GM23248 (cell line): ENCODE measurements at places on chromosomes 5 and 9.

DNA sequence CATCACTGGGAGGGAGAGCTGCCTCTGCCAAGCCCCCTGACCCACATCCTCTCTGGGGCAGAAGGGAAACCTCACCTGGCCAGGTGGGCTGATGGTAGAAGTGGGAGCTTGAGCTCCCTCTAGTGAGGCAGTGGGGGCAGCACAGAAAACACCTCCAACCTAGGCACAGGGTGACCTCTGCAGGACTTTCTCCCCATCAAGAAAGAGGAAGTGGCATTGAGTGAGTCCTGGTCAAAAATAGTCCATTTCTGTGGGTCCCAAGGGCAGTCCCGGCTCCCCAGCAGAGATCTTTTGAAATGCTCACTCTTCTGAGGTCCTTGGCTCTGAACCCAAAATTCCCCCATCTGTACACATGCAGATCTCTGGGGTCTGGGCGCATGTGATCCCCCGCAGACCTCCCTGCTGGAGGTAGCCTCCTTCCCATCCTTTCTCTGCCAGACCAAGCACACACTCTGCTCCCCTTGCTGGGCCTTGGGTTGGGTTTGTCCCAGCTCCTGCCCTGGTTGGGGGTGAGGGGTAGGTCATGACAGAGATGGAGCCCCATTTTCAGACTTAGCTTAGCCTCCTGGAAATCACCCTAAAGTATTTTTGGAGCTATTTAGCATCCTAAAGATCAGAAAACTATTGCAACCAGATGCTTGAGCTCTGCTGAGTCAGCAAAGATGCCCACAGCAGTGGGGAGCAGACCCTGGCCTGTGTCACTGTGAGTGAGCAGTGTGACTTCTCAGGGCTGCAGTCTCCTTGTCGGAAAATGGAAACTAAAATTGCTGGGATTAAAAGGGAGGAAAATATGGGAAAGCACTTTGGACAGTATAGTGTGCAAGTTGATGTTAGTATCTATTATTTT lies 41.6 kb upstream of the LCP2 start:
- no peak overlapping the region for H3K27ac ChIP-seq
- H3K27me3 ChIP-seq: peaks cover 6% of the 10 kb centered on the region; the same call in 1 of the 2 replicates
- no peak for DNase-seq
- H3K4me1 ChIP-seq: no peaks in the 10 kb centered on the region
- no peaks in the 10 kb centered on the region for H3K36me3 ChIP-seq
- no peak overlapping the region for H3K4me3 ChIP-seq

DNA sequence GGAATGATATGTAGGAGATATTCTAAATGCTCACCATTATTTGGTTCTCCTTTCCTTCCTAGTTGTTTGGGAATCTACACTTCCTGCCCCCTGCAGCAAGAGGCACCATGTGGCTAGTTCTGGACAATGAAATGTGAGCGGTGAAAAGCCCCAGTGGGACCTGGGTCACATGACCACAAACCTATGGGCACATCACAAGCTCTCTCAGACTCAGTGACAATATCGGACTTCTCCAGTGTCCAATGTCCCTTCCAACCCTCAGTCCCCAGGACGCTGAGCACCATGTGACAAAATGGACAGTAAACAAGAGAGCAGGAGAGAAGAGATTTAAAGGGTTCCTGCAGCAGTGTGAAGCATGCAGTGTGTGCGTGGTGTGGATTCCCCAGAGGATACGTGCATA lies 44.6 kb upstream of the FOXE1 start:
- H3K36me3 ChIP-seq: no peaks in the 10 kb centered on the region
- H3K4me1 ChIP-seq: peaks cover 4% of the 10 kb centered on the region; the same call in 1 of the 2 replicates
- H3K4me3 ChIP-seq: no peak overlapping the region

DNA sequence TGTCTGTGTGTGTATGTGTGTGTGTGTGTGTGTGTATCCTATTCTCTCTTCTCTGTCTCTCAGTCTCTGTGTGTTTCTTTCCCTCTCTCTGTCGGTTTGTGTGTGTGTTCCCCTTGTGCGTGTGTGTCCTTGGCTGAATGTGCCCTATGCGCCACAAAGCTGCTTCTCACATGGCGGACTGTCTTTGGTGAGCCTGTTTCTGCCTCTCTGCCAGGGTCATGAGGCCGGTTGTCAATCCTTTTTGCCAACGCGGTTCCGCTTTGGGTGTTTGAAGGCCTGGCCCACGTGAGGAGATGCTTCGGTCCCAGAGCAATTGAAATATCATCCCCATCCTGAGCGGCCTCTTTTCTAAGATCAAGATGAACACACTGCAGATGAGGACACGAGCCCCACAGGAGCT lies 476.0 kb downstream of the SPATA31A7 start:
- no peak overlapping the region for H3K4me3 ChIP-seq
- H3K27me3 ChIP-seq: no peaks in the 10 kb centered on the region
- no peaks in the 10 kb centered on the region for H3K36me3 ChIP-seq
- no peak overlapping the region for H3K27ac ChIP-seq
- no peaks in the 10 kb centered on the region for H3K4me1 ChIP-seq

- H3K27ac ChIP-seq: no peak overlapping the region
- peaks cover 28% of the 10 kb centered on the region; the same call in 1 of the 2 replicates for H3K27me3 ChIP-seq
- H3K4me3 ChIP-seq: no peak overlapping the region
- no peak for DNase-seq
- H3K4me1 ChIP-seq: no peaks in the 10 kb centered on the region
These were observed 101.2 kb downstream of the OLFM1 start for GRCh38 chr9:135188681-135189151.

DNA sequence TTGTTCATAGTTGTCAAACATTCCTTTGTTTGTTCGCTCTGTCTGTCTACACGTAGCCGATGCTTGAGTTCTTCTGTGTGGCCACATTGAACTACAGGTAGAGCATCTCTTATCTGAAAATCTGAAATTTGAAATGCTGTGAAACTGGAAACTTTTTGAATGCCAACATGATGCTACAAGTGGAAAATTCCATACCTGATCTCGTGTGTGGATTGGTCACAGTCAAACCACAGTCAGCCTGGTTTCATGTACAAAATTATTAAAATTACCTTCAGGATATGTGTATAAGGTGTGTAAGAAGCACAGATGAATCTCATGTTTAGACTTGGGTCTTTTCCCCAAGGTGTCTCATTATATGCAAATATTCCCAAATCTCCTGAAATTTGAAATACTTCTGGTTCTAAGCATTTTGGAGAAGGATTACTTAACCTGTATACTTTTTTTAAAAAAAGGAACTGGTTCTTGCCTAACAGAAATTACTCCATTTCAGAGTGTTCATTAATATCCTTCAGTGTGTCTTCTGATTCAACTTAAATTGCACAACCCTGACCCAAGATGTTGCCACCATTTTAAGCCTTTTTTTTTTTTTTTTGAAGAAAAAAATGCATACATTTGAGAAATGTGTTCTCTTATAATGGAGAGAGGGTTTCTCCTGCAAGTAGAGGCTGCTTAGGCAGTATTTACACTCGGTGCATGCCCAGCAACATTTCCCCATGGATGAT lies 254.3 kb downstream of the MAST4 start:
- H3K4me1 ChIP-seq: peaks cover 36% of the 10 kb centered on the region
- peak; percentile 70 for DNase-seq
- peak overlapping the region; percentile 29 for H3K27ac ChIP-seq
- no peaks in the 10 kb centered on the region for H3K27me3 ChIP-seq
- no peak overlapping the region for H3K4me3 ChIP-seq

GRCh38 chr5:57659886-57660285 lies 177.3 kb upstream of the ACTBL2 start:
- no peak for DNase-seq
- no peaks in the 10 kb centered on the region for H3K36me3 ChIP-seq

DNA sequence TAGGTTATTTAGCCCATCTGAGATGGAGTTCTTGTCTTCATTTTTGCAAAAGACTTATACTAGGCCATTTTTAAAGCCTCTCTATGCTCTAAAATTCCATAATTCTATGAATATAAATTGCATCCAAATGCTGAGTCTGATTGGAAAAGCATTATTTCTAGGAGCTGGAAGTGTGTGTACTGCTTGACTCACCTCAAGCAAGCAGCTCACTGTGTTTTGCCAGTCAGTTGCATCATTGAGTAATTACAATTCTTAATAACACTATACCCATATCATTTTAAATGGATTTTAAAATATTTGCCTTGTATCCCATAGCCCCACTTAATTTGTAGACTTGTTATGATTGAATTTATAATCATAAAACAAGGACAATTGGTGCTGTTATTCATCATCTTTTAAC lies 161.0 kb downstream of the PAM start:
- H3K4me1 ChIP-seq: peaks cover 35% of the 10 kb centered on the region
- H3K4me3 ChIP-seq: no peak overlapping the region
- no peaks in the 10 kb centered on the region for H3K27me3 ChIP-seq
- peaks cover 14% of the 10 kb centered on the region; the same call in 1 of the 2 replicates for H3K36me3 ChIP-seq

- no peak overlapping the region for H3K27ac ChIP-seq
- no peaks in the 10 kb centered on the region for H3K4me1 ChIP-seq
- no peaks in the 10 kb centered on the region for H3K36me3 ChIP-seq
- no peaks in the 10 kb centered on the region for H3K27me3 ChIP-seq
- no peak for DNase-seq
These were observed 55.1 kb downstream of the EHMT1 start for GRCh38 chr9:137673886-137674285.

DNA sequence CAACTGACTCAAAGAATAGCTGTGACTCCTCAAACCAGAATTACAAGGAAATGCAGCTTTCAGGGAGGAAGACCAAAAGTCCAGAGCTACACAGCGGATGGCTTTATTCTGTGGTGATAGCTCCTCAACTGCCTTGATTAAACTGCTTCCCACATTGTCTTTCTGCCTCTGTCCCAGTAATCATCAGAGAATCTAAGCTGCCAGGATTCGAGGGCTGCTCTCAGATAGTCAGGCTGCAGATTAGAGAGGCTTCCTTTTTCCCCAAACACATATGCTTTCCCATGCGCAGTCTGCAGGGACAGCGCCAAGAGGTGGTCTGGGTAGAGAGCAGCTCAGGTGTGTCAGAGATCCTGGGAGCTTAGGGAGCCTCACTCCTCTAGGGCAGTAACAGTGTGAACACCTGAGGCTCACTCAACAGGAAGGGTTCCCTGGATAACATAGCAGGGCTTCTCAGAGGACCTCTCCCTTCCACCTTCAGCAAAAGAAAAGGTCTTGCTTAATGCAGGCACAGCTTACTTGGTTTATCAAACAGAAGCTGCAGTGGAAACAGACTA lies 439.9 kb upstream of the TLE4 start:
- no peaks in the 10 kb centered on the region for H3K36me3 ChIP-seq
- H3K4me3 ChIP-seq: no peak overlapping the region
- no peak overlapping the region for H3K27ac ChIP-seq
- DNase-seq: no peak
- no peaks in the 10 kb centered on the region for H3K27me3 ChIP-seq

- H3K4me1 ChIP-seq: peaks cover 23% of the 10 kb centered on the region
- no peak for DNase-seq
- H3K36me3 ChIP-seq: no peaks in the 10 kb centered on the region
- H3K27me3 ChIP-seq: no peaks in the 10 kb centered on the region
These were observed 505 bp upstream of the ACER2 start for GRCh38 chr9:19408316-19408692.

DNA sequence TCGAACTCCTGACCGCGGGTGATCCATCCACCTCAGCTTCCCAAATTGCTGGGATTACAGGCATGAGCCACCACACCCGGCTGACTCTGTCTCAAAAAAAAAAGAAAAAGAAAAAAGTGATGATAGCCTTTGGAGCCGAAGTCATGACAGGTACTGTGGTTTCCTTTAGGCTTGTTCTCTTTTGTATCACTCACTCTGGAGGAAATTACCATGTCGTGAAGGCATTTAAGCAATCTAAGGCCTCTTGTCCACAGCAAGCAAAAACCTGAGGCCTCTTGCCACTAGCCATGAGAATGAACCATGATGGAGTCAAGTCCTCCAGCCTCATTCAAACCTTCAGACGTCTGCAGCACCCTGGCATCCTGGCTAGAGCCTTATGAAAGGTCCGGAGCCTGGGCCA lies 286.1 kb downstream of the RAB3C start:
- H3K27ac ChIP-seq: no peak overlapping the region
- H3K4me3 ChIP-seq: no peak overlapping the region
- H3K4me1 ChIP-seq: no peaks in the 10 kb centered on the region
- no peaks in the 10 kb centered on the region for H3K36me3 ChIP-seq
- peaks cover 28% of the 10 kb centered on the region for H3K27me3 ChIP-seq

DNA sequence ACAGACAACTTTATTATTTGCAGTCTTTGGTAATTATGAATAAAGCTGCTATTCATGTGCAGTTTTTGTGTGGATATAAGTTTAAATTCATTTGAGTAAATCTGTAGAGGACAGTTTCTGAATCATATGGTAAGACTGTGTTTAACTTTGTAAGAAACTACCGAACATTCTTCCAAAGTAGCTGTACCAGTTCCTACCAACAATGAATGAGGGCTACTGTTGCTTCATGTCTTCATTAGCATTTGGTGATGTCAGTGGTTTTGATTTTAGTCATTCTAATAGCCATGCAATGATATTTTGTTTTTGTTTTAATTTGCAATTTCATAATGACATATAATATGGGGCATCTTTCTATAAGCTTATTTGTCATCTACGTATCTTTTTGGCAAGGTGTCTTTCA lies 501.3 kb upstream of the RORB start:
- DNase-seq: no peak
- H3K4me1 ChIP-seq: no peaks in the 10 kb centered on the region
- H3K36me3 ChIP-seq: no peaks in the 10 kb centered on the region
- no peaks in the 10 kb centered on the region for H3K27me3 ChIP-seq

DNA sequence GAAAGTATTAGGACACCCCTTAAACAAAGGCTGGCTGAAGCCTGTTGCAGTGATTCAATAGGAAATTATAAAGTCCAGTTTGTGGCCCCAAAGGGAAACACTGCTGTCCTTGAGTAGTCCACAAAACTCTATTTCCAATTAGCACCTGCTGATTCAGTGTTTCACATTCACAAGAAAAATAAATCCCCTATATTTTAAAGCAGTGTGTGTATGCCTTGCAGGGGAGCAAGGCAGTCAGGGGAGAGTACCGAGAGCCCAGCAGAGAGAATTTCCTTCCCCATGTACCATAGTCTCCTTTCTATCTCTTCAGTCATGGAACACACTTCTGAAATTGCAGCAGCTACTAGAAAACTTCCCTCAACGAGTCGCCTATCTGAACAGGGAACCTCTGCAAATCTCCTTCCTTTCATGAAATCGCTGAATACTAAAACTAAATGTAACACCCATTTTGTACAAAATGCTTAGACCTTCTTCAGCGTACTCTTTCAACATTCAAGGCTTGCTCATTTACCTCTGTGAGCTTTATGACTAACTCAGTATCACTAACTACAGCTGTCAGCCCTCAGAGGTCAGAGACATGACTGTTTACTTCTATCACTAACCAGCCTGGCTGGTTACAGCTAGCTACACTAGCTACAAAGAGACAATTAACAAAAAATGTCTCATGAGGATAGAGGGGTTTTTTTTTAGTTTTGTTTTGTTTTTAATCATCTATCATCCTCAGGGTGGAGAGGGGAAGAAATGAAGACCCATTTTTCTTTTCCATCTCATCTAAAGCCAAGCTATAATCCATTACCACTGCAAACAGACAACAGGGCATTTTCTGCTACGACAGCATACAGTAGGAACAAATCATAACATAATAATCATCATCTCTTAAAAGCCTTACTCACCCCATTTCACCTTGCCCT lies 188.7 kb downstream of the EBF1 start:
- H3K27me3 ChIP-seq: no peaks in the 10 kb centered on the region
- H3K36me3 ChIP-seq: no peaks in the 10 kb centered on the region
- H3K4me1 ChIP-seq: peaks cover 16% of the 10 kb centered on the region
- H3K27ac ChIP-seq: peak overlapping the region; percentile 50
- peak; percentile 83 for DNase-seq
- no peak overlapping the region for H3K4me3 ChIP-seq
